ENCODE measurements at places on chromosomes 6 and 20.

GRCh38 chr6:39113788-39114187 lies 1.2 kb downstream of the SAYSD1 start:
- DNase-seq, result no peak

DNA sequence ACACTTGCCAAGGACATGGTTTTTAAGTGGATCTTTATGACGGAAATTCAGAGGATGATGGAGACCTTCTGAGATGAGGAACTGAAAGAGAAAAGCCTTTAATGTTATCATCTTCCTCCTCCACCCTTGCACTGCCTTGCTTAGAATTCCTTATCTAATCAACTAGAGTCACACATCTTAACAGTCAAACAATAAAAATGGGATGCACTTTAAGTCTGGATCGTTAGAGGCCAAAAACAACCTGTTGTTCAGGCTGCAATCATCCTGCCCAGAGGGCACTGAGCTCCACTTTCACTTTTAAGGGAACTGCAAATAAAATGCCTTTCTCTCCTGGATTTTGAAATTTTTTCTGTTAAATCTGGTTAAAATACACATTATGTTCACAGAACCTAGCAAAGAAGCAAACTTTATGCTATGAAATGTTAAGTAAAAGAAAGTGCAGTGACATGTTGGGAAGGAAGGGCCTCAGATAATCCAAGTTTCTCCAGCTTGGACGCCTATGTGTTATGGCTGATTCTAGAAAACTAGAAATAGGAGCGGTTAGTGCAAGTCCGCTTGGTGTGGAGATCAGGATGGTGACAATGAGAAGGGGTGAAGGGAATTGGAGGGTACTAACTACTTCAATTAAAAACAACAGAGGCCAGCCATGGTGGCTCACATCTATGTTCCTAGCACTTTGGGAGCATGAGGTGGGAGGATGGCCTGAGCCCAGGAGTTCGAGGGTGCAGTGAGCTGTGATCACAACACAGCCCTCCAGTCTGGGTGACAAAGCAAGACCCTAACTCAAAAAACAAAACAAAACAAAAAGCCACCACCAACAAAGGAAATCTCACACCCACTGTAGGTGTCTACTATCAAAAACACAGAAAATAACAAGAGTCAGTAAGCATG lies 66.4 kb upstream of the KIF13A start:
- peak; percentile 25 for DNase-seq

GRCh38 chr6:46350714-46351113 lies 140.5 kb downstream of the RCAN2 start:
- DNase-seq, result no peak

- DNase-seq, result no peak
These were observed 499.9 kb downstream of the TFAP2A start for GRCh38 chr6:9914951-9915350.

- DNase-seq, result no peak
These were observed 35.2 kb downstream of the HIVEP1 start for GRCh38 chr6:12047304-12047703.

GRCh38 chr20:58956078-58956477 lies 25.0 kb upstream of the NELFCD start:
- DNase-seq, result no peak

GRCh38 chr20:39278230-39278788 lies 316.2 kb downstream of the DHX35 start:
- DNase-seq, result no peak

- no peak for DNase-seq
These were observed 110.6 kb downstream of the MAP7 start for GRCh38 chr6:136439514-136440190.

- DNase-seq, result no peak
These were observed 622 bp downstream of the SS18L1 start for GRCh38 chr20:62143957-62144825.
